T47D (cell line): ENCODE measurements at places on chromosomes 5 and 9.

GRCh38 chr5:6862306-6862705, 149.1 kb downstream of the TENT4A start:
- no peak for DNase-seq

- no peak for DNase-seq
Observed at GRCh38 chr5:96175090-96175489, 213.4 kb upstream of the ELL2 start.

GRCh38 chr5:1820926-1821325, 19.7 kb downstream of the NDUFS6 start:
- no peak for DNase-seq

DNA sequence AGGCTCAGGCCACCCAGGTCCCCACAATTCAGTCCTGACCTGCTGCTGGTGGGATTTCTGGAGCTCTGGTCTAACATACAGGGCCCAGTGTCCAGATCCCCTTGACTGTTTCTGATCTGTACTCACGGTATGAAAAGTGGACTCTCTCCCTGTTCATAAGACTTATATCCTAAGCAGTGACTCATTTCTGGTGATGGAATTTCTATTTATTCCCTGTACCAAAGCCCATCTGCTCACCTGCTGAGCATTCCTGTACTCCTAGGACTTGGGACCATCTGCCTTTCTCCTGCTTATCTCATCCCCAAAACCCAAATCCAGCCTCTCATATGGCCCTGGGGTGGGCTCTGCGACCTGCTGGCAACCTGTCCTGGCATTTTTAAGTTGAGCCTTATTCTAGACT, 86.6 kb downstream of the APBA1 start:
- no peak for DNase-seq

- DNase-seq, result no peak
Observed at GRCh38 chr5:152221721-152222629, 183.1 kb downstream of the NMUR2 start.

GRCh38 chr5:132325691-132326090, 31.5 kb downstream of the SLC22A4 start:
- no peak for DNase-seq

GRCh38 chr5:140312067-140312790, 9.3 kb upstream of the PFDN1 start:
- DNase-seq, result no peak

GRCh38 chr5:149113669-149114068, 27.6 kb upstream of the ABLIM3 start:
- no peak for DNase-seq

- DNase-seq, result no peak
Observed at GRCh38 chr5:76799588-76799987, 19.2 kb upstream of the F2RL1 start.
